Vagina (tissue), 2 donors: ENCODE measurements at places on chromosomes 6 and 20.

DNA sequence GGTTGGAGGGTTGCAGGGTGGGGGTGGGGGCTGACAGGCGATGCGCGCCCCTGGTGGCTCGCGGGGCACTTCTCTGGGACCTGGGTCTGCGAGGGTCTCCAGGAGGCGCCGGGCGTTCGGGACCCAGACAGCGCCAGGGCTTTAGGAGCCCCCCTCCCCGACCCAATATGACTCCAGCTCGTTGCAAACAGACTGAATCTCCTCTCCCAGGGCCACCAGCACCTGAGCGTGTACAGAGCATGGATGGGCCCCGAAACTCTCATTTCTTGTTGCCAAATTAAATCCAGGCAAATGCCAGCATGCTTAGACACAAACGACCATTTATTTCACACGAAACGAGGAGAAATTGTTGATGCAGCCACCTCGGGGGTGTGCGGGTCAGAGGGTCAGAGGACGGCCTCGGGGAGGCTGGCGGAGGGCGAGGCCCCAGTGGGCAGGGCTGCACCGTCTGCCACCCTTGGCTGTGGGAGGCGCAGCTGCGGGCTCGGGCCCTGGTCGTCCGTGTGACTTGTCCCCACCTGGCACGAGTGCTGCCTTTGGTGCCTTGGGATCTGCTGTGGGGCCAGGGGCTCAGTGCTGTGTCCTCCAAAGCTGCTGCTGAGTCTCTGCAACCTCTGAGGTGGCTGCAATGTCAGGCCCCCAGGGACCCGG, 20.9 kb upstream of the GATA5 start:
- DNase-seq = no peak
- no peaks in the 10 kb centered on the region for H3K36me3 ChIP-seq
- no peak overlapping the region for H3K4me3 ChIP-seq
- no peak overlapping the region for H3K27ac ChIP-seq
- no peaks in the 10 kb centered on the region for H3K4me1 ChIP-seq

- no peak for DNase-seq
- H3K27me3 ChIP-seq = no peaks in the 10 kb centered on the region
- no peaks in the 10 kb centered on the region for H3K36me3 ChIP-seq
- no peak overlapping the region for H3K4me3 ChIP-seq
- H3K4me1 ChIP-seq = no peaks in the 10 kb centered on the region
Measured at GRCh38 chr6:167906899-167907298, 80.2 kb downstream of the AFDN start.

GRCh38 chr6:138593124-138593877, 94.0 kb upstream of the NHSL1 start:
- H3K27ac ChIP-seq = peak overlapping the region; percentile 7
- DNase-seq = no peak

- no peaks in the 10 kb centered on the region for H3K36me3 ChIP-seq
- DNase-seq = peak; percentile 83
- no peak overlapping the region for H3K4me3 ChIP-seq
- H3K27ac ChIP-seq = peak overlapping the region; percentile 85
- H3K27me3 ChIP-seq = no peaks in the 10 kb centered on the region
Measured at GRCh38 chr20:53609491-53610445, 16.1 kb upstream of the ZNF217 start.

- H3K36me3 ChIP-seq = no peaks in the 10 kb centered on the region
- no peak overlapping the region for H3K4me3 ChIP-seq
- H3K27ac ChIP-seq = no peak overlapping the region
- DNase-seq = no peak
- H3K27me3 ChIP-seq = no peaks in the 10 kb centered on the region
Measured at GRCh38 chr20:24461848-24462247, 7.6 kb upstream of the SYNDIG1 start.

DNA sequence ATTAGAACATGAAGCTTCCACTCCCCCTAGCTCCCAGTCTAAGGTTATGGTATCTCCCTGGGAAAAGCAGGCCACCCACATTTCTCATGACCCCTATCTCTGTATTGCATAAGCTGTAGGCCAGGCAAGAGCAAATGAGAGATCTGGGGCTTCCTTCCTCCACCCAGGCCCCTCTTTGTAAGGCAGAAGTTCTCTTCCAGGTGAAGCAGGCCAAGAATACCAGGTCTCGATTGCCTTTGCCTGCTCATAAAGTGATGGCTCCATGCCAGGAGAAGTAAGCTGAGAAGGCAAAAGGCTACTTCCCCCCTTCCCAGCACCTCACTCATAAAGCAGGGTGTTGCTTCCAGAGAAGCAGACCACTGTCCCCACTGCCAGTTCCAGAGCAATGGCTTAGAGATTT, 144.1 kb upstream of the KCNK16 start:
- DNase-seq = no peak
- no peaks in the 10 kb centered on the region for H3K27me3 ChIP-seq
- H3K4me3 ChIP-seq = no peak overlapping the region
- H3K27ac ChIP-seq = no peak overlapping the region

DNA sequence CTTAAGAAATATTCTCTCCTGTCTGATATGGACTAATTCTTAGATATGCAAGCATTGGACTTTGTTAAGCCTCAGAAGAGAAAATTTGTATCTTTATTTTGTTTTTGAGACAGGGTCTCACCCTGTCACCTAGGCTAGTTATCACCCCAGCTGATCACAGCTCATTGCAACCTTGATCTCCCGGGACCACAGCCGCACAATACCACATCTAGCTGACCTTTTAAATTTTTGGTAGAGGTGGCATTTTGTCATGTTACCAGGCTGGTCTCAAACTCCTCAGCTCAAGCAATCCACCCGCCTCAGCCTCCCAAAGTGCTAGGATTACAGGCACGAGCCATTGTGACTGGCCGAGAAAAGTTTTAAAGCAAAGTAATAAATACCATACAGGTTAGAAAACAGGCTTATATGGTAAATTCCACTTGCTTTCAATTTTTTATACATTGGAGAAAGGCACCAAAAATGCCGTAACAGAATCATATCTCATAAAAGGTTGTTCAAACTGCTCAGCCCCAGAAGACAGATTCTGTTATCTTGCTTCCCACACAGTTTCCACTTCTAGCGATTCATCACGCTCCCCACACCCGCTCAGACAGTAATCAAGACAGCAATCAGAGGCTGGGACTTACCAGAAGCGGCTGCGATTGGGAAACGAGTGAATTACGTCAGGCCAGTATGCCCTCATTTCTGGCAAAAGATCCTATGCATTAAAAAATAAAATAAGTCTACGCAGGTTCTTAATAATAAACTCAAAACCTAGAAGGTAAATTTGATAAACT, 13.8 kb downstream of the RNASET2 start:
- no peaks in the 10 kb centered on the region for H3K27me3 ChIP-seq
- peaks cover 29% of the 10 kb centered on the region for H3K36me3 ChIP-seq
- H3K27ac ChIP-seq = no peak overlapping the region
- H3K4me1 ChIP-seq = no peaks in the 10 kb centered on the region
- no peak overlapping the region for H3K4me3 ChIP-seq
- no peak for DNase-seq

- no peak overlapping the region for H3K4me3 ChIP-seq
- no peak for DNase-seq
- no peaks in the 10 kb centered on the region for H3K27me3 ChIP-seq
- H3K4me1 ChIP-seq = peaks cover 11% of the 10 kb centered on the region
Measured at GRCh38 chr6:150541576-150541975, 58.1 kb upstream of the PLEKHG1 start.
